ENCODE measurements at places on chromosomes 11 and 22. TPM values are rescaled to one million over a fixed set of nuclear protein-coding genes. Genes with fewer than 3 reads are reported as not detected.

- no peak for DNase-seq
Measured at GRCh38 chr11:133533205-133533604, 904 bp upstream of the OPCML start.

DNA sequence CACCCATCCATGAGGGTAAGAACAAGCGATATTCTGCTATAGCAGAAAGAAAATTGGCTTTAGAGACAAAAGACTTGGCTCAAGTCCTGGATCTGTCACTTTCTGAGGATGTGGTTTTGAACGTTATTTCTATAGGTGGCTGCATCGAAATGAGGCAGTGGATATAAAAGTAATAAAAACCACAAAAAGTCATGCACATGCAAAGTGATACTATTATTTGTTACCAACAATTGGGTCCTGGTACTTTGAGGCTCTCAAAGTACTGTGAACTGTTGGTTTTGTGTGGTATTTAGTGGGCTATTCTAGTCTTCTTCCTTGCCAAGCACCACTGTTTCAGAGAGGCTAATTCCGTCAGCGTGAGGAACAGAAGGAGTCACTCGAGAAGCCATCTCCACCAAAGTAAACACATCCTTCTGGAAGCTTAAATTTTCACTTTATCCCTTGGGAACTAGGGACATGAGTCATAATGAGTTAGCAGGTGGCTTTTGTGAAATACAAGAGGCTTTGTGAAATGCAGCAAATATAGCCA, 13.1 kb downstream of the UBASH3B start:
- DNase-seq = no peak

- DNase-seq = no peak
Measured at GRCh38 chr11:114015117-114015516, 40.2 kb downstream of the HTR3A start.

- DNase-seq = no peak
Measured at GRCh38 chr11:125603207-125603606, 10.6 kb downstream of the STT3A start.

Gene PRRG4
- total RNA-seq = 0.62 TPM

Gene CLCF1
- 0.89 TPM for total RNA-seq

Measured in left ventricle myocardium superior (tissue), 1 donor.